ENCODE measurements at places on chromosomes 6 and 20. TPM values are rescaled to one million over a fixed set of nuclear protein-coding genes. Genes with fewer than 3 reads are reported as not detected.

DNA sequence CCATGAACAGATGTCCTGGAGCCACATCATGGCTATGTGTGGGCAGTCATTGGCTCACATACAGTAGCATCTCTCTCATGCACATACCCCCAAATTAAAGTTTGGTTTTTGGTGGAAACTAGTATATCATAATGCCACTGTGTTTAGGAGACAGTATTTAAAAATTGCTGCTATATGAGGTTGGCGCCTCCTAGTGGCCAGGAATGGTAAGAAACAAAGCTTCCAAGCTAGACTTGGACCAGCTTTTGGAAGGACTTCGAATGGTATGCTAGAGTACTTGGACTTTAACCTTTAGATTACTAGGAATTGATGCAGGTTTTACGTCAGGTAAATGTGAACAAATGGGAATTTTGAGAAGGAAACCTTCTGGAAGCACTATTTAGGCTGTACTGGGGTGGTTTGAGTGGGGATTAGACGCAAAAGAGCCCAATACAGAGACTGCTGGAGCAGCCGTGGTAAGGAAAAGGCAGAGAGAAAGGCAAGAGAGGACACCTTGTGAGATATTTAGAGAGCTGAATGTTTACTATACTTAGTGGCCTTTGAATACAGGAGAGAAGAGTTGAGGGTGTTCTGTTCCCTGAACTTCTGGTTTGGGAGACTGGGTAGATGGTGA lies 23.8 kb downstream of the PRSS35 start:
- no peak for DNase-seq
- H3K27me3 ChIP-seq, result no peaks in the 10 kb centered on the region
- H3K27ac ChIP-seq, result no peak overlapping the region
- H3K36me3 ChIP-seq, result no peaks in the 10 kb centered on the region
- no peak overlapping the region for H3K4me3 ChIP-seq

DNA sequence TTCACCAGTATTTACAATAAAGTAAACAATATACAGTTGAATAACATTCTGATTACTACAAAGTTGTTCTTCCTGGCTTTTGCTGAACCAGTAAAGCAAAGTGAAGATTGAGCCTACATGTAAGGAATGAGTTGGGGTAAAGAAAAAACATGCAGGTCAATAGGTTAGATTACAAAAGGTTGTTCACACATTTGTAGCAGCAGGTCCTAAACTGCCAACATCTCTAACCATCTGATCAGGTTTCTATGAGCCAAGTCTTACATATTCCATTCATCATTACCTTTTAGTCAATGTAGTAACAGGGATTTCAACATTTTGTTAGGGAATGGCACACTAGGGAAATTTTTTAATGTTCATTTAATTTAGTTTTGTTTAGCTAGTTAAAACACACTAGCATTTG lies 9.3 kb upstream of the CALHM6 start:
- H3K27me3 ChIP-seq, result no peaks in the 10 kb centered on the region
- no peak for DNase-seq
- peaks cover 53% of the 10 kb centered on the region for H3K4me1 ChIP-seq
- H3K27ac ChIP-seq, result peak overlapping the region; percentile 31

The HLA-E gene
- 636 TPM for total RNA-seq

The DDO gene
- 2.4 TPM for total RNA-seq

GRCh38 chr6:13990796-13991195 lies 66.0 kb downstream of the RNF182 start:
- H3K27ac ChIP-seq, result no peak overlapping the region
- H3K27me3 ChIP-seq, result peaks cover 4% of the 10 kb centered on the region
- H3K4me3 ChIP-seq, result no peak overlapping the region
- DNase-seq, result no peak
